ENCODE measurements at places on chromosomes 13 and 19.

GRCh38 chr19:38247734-38248268 lies 8.4 kb downstream of the PPP1R14A start:
- DNase-seq, result no peak

- DNase-seq, result no peak
Measured at GRCh38 chr19:1183543-1184172, 9.6 kb upstream of the SBNO2 start.

DNA sequence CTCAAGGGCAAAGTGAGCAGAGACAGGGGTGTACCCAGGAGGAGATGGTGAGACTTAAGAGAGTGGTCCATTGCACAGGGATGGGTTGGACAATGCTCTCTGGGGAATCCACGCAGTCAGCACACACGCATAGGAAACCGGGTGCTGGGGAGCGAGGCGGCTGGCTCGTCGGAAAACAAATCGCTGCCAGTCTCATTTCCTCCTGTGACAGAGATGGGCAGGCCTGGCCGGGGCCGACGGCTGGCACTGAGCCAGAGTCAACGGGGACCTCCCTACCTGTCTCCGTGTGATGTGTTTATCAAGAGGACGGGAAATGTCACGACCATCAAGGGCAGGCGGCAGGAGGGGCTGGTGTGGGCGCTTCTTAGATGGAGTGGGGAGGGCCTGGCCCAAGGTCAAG lies 27.3 kb downstream of the PTPRS start:
- DNase-seq, result no peak

DNA sequence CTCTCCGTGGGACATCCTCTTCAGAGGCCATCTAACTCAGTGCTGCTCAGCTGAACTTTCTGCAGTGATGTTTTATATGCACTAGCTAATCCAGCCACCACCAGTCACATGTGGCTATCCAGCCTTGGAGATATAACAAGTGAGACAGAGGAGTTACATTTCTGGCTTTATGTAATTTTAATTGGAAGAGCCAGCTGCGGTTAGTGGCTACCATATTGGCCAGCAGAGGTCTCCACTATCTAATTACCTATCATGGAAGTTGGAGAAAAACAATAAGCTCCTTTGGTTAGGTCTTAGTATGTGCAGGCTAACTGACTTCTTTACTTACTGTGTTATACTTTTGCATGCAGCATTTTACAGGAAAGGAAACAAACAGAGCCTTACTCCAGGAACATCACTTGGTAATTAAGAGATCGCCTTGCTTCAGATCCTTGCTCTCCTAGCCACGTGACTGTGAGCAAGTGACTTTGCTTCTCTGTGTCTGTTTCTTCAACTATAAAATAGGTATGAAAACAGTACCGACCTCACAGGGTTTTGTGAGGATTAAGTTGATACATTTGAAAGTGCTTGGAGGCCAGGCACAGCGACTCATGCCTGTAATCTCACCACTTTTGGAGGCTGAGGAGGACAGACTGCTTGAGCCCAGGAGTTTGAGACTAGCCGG lies 1.6 kb upstream of the KLK10 start:
- no peak for DNase-seq

DNA sequence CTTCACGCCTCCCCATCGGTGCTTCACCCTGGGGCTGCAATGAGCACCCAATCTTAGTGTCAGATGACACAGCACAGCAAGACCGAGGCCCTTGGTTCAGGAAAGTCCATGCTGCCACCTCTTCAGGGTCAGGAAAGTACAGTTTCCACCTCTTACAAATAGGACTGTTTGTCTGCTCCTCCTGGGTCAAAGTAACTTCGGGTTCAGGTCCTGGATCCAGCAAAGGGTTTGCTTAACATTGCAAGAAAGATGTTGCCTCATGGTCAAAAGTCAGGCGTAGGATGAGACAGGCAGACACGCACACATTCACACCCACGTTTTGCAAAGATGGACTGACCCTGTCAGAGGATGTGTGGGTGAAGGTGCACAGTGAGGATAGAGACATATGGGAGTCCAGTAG lies 1.6 kb upstream of the CYP2B6 start:
- DNase-seq, result no peak

DNA sequence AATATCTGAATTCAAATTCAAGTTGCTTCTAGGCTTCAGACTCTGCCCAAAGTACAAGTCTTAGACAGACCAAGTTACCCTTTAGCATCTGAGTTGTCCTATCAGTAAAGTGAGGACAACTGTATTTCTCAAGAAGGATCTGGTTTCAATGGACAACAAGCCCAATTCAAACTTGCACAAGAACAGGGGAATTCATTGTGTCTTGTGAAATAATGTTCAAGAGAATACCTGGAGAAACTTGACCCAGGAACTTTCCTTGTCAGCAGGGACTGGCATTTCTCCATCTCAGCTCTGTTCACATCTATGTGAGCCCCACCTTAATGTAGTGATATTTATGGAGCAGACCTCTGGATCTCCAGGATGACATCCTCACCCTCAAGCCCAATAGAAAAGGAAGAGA lies 894.9 kb upstream of the SLC10A2 start:
- no peak for DNase-seq

DNA sequence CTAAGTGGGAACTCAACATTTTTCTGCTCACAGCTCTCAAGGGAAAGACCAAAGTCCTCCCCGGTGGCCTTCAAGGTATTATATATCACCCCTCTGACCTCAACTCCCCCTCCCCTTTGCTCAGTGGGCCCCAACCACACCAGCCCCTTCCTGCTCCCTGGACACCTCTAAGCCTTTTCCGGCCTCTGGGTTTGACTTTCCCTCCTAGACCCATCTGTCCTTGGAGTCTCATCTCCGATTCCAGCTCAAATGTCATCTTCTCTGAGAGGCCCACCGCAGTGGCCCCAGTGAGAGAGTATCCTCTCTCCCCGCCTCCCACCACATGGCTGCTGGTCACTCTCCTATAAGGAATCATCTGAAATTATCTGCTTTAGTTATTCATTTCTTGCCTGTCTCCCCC lies 941 bp upstream of the UHRF1 start:
- DNase-seq, result no peak

- no peak for DNase-seq
Measured at GRCh38 chr19:33437821-33438671, 64.5 kb downstream of the CEBPG start.

DNA sequence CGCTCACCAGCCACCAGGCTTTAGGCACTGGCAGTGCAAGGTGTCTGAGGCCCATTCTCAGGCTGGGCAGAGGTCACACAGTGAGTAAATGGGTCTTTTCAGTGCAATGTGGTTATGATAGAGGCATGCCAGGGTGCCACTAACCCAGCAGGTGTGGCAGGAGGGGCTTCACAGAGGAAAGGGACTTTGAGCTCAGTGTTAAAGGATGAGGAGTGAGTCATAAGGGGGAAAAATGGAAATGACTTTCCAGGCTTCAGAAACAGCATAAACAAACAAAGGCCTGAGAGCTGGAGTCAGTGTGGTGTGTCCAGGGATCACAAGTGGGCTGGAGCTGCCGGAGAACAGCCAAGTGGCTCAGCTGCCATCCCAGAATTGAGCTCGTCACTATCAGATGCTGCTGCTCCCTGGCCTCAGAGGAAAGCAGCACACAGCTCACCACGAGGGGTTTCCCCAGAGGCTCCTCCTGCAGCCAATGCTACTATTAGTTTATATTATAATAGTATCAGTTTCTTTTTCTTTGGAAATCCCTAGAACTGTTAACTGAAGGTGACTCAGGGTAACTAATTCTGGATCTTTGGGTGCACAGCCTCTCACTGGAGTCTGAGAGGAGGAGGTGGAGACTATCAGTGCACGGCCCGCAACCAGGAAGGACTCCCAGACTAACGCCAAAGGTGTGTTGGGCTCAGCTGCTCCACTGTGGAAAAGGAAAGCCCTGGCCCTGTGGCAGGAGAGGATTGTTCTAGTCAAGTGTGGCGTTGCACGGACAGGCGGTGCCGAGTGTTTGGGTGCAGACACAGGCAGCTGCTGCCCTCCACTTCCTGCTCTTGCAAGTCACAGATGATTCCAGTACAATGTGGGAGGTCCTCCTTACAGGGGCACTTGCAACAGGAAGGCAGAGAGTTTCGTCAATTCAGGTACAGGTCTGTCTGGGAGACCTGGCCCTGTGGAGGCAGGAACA lies 39.5 kb downstream of the DHRS12 start:
- DNase-seq, result no peak

DNA sequence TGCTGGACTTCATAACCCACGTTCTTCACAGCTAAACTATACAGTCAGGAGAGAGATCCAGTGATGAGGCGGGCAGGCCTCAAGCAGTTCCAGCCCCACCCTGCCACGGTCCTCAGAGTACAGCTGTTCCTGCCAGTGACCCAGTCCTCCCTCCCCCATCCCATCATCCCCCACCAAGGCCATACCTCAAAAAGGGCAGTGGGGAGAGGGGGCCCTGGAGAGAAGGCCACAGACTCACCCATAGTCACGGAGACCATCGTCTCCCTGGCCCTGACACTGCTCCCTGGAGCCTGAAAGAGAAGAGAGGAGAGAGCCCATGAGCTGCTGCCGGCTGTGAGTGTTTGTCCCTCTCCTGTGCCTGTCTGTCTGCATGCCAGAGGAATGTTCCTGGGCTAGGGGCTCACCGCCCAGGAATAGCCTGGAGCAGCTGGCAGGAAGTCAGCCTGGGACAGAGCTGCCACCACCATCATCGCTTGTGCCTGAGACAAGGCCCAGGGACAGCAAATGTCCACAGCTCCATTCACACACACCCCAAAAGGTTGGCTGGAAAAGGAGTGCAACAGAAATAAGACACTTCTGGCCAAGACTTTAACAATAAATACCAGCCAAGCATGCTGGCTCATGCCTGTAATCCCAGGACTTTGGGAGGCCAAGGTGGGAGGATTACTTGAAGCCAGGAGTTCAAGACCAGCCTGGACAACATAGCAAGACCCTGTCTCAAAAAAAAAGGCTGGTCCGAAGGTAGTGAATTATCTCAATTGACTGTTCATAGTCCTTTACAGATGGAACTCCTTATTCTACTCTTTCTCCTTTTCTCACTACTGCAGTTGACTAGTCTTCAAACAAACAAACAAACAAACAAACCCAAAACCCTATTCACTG lies 6.4 kb downstream of the C19orf47 start:
- DNase-seq, result no peak

GRCh38 chr13:25990801-25991200 lies 61.0 kb downstream of the SHISA2 start:
- DNase-seq, result no peak

DNA sequence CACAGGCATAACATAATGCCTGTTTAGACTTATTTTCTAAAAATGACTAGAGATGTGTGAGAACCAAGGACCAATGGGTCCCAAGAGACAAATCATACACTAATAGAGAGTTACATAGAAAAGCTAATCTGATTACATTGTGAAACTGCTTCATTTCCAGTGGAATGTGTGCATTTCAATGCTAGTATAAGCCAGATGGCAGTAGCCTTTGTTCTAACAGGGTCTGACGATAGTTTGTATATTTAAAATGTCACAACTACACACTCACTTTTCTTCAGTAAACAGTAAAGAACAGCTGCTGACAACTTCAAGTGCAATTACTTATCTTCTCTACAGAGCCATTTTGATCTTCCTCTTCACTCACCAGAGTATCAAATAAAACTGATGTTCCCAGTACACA lies 4.3 kb upstream of the SLITRK5 start:
- DNase-seq, result no peak

DNA sequence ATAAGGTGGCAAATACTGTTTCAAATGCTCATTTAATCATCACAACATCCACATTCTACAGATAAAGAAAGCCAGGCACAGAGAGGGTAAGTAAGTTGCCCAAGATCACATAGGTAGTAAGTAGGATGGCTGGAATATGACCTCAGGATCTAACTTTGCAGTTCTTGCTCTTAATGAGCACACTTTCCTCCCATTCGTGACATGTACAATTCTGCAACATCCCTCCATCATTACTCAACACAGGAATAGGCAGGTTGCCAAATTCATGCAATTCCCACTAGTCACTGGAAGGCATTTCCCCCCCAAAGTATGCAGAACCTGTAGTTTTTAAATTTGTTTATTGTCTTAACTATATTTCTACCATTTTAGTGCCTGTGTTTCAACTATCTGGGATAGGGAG lies 109.2 kb downstream of the OLFM4 start:
- DNase-seq, result no peak

DNA sequence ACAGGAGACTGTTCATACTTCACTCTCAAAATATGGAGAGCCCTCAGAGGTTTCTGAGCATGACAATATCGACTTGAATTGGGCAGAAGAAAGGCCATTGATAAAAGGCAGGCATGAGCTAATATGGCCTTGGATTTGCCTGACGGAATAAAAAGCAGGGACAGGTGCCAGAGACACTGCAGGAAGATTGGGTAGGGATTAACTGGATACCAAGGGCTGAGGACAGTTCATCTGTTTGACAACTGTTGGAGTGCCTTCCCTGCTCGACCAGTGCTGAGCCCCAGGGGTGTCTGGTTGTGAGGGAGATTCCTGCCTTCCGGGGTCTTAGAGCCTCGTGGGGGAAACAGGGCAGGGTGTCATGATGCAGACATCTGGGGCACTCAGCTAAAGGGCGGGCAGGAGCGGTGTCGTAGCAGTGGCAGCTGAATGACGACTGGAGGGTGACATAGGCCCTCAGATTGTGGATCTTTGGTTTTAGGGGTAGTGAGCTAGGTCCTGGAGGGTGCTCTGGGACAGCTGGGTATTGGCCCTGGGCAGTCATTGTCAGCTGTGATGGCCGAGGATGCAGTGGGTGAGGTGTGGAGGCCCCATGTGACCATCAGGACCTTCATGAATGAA lies 12.3 kb downstream of the GATAD2A start:
- DNase-seq, result no peak

- no peak for DNase-seq
Measured at GRCh38 chr13:57846600-57847173, 215.1 kb downstream of the PCDH17 start.

DNA sequence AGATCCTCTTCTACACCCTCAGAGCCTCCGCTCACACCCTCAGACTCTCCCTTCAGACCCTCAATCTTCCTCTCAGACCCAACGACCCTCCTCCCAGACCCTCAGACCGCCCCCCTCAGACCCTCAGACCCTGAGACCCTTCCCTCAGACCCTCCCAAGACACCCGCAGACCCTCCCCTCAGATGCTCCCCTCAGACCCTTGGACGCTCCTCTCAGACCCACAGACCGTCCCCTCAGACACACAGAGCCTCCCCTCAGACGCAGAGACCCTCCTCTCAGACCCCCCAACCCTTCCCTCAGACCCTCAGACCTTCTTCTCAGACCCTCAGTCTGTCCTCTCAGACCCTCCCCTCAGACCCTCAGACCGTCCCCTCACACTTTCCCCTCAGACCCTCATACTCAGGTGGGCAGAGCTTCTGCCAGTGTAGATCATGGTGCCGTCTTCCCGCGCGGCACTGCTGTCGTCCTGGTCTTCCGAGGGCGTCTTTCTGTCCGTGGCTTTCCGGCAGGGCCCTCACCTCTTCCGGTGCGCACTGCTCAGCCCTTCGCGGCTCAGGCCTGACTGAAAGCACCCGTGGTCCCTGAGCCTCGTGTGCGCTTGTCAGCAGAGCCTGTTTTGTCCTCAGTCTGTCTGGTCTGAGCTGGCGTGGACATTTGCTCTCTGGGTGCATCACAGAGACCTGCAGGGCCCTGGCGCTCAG lies 18.9 kb upstream of the TFDP1 start:
- DNase-seq, result no peak

DNA sequence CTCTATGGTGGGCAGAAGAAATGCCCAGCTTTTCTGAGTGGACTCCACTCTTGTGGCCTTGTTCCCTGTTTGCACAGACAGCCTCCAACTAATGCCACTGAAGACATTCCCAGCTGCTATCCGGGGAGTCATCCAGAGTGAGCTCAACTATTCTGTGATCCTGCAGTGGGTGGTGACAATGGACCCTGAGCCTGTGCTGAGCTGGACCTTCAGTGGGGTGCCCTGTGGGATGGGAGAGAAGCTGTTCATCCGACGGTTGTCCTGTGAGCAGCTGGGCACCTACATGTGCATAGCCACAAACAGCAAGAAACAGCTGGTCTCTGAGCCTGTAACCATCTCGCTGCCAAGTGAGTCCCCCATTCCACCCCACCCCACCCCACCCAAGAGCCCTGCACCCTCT lies 10.3 kb downstream of the IGSF23 start:
- DNase-seq, result no peak

Measured in T-helper 2 cell (primary cell).